Stimulated activated CD8-positive, alpha-beta memory T cell treated with anti-CD3 and anti-CD28 coated beads, Interleukin-12 subunit alpha, Interleukin-12 subunit beta, amount 100 ng/mL, for 1 hour (primary cell): ENCODE measurements at places on chromosomes 12 and 14.

- no peak for DNase-seq
Measured at GRCh38 chr12:94622475-94622874, 27.9 kb downstream of the TMCC3 start.

GRCh38 chr12:84128117-84128991 lies 784.2 kb downstream of the SLC6A15 start:
- DNase-seq, result no peak

DNA sequence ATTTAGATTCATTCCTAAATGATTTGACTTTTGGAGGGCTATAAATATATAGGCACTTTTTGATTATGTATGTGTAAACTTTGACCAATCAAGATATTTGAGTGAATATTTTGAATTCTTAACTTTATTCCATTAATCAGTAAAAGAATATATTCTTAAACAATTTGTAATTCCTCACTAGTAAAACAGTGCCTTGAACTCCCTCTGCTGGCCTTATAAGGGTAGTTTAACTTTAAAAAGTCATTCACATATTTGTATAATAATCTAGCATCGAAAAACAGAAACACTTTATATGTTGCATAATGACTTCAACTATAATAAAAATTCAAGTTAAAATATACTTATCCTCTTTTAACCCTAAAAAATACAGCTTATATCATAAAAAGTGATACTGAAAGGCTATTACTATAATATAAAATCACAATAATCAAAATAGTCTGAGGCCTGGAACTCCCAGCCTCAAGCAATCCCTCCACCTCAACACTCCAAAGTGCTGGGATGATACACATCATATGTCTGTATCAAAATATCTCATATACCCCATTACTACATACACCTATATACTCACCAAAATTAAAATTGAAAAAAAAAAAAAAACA lies 31.2 kb downstream of the CCDC59 start:
- no peak for DNase-seq

- no peak for DNase-seq
Measured at GRCh38 chr12:38875586-38876228, 29.7 kb downstream of the CPNE8 start.

DNA sequence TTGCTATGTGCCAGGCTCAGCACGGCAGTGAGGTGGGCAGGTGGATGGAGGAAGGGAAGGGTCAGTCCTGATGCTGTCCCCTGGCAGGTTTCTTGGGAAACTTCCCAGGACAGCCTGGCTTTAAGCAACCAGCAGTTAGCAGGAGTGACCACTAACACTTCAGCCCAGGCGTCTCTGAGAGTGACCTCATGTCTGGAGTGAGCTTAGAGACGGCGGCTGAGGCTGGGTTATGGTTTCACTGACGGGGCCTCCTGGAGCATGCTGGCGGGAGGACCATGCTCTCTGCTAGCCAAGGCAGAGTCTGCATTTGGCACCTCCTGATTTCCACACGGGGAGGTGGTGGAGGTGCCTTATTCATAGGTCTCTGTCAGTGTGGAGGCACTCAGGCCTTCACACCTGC lies 2.5 kb downstream of the HHIPL1 start:
- DNase-seq, result no peak

DNA sequence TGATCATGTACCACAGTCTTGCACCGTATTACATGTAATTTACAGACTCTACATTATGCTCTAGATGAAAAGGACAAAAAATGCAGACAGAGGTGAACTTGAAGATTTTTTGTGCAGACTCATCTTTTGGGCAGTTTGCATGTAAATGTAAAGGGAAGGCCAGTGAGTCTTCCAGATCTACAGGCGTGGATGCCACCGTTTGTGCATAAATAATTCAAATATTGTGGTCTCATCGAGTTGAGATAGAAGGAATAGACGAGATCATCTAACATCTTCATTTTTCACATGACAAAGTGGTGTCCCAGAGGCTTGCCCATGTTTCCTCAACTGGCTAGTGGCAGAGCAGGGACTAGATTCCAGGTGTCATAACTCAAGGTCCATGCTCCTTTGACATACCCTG lies 125.2 kb downstream of the ALX1 start:
- DNase-seq, result no peak

DNA sequence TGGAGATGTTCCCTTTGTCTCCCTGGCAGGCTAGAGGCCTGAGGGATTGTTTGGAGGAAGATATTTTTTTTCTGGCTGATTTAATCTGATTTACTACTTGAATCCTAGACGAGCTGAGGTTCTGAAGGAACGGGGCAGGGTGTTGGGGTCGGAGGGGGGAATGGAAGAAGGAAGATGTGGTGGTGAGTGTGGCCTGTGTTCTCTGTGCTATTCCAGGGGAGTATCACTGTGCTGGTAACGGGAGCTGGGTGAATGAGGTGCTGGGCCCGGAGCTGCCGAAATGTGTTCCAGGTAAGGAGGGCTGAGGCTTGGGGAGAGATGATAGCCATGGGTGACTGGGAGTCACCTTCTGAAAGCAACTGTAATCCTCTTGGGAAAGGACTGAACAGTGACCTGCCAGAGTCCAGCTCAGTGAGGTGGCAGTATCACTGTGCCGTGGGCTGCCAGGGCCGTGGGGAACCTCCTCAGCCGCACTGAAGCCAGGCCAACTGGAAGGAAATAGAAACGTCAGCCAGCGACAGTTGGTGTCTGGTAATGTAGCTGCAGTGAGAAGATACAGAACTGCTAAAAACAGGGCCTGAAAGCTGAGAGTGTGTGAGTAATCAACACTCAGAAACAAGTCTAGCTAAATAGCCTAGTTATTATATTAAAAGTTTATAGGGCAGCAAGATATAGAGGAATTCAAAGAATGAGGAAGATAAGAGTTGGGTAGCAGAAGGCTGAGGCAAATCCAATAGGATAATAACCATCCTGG lies 7.9 kb downstream of the C1S start:
- no peak for DNase-seq
